ENCODE measurements at places on chromosomes 2 and 18.

- no peaks in the 10 kb centered on the region for H3K4me1 ChIP-seq
- no peak overlapping the region for H3K27ac ChIP-seq
- H3K36me3 ChIP-seq: no peaks in the 10 kb centered on the region
- H3K4me3 ChIP-seq: no peak overlapping the region
- no peak for DNase-seq
Measured at GRCh38 chr2:50116096-50117010, 915.6 kb downstream of the NRXN1 start.

GRCh38 chr2:167424221-167424620 is 535.9 kb downstream of the XIRP2 start:
- H3K4me3 ChIP-seq: no peak overlapping the region
- H3K27ac ChIP-seq: no peak overlapping the region
- H3K36me3 ChIP-seq: no peaks in the 10 kb centered on the region
- no peaks in the 10 kb centered on the region for H3K27me3 ChIP-seq
- no peak for DNase-seq
- no peaks in the 10 kb centered on the region for H3K4me1 ChIP-seq

GRCh38 chr2:136384531-136385303 is 266.8 kb upstream of the CXCR4 start:
- no peaks in the 10 kb centered on the region for H3K4me1 ChIP-seq
- H3K36me3 ChIP-seq: no peaks in the 10 kb centered on the region
- peak; percentile 37 for DNase-seq

DNA sequence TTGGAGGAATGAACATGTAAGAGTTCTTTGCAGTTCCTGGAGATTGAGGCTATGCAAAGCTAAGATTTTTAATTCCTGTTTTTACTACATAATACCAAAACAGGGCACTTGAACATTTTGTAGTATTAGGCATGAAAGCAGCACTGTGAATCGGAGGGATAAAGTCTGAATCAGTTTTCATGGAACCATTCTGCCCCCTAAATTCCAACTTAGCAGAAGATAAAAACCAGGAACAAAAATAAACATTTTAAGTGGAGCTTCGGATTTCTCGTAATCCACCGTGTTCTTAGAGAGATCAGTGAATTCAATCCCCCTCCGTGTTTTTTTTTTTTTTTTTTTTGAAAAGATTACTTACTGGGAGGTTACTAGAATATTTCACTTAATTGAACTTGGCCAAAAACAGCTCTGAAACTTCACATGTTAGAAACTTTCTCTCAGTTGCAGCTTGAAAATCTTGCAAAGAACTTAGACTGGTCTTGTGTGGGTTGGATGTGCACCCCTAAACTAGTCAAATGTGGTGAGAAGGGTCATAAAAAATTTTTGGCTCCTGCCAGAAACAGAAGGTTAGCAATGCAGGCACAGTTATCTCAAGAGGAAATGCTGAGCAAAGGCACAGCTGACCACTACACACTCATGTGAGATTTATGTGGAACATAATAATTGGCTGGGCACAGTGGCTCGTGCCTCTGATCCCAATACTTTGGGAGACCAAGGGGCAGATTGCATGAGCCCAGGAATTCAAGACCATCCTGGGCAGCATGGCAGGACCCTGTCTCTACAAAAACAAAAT is 145.4 kb upstream of the RNF152 start:
- no peaks in the 10 kb centered on the region for H3K36me3 ChIP-seq
- peak; percentile 62 for DNase-seq
- no peak overlapping the region for H3K4me3 ChIP-seq
- peak overlapping the region; percentile 54 for H3K27ac ChIP-seq

DNA sequence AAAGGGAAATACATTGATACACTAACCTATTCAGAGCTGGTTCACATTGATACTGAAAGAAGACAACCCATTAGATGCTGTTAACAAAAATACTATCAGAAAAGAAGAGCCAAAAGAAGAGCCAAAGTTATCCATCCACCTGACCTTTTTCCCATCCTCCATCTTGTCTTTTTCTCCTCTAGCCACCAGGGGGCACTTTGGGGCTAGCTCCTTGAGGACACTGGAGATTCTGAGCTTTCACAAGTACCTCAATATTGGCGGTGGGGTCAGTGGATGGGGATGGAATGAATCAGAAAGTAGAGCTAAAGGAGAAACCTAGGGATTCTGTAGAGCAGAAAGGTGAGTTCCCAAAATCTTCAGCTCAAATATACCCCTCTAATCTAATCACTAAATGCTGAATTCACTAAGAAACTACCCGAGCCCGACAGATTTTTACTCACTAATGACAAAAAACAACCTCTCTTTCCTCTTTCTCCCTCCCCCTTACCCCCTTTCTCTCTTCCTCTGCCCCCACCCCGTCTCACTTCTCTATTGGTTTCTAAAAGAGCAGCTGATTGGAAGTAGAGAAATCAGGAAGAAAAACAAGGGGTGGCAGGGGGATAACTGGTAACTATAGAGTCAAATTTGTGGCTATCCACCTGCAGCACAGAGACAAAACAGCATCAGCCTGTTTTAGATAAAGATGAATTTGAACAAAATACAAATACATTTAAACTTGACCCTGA is 203.3 kb downstream of the TCF4 start:
- no peak overlapping the region for H3K4me3 ChIP-seq
- H3K36me3 ChIP-seq: no peaks in the 10 kb centered on the region
- peaks cover 6% of the 10 kb centered on the region for H3K4me1 ChIP-seq

DNA sequence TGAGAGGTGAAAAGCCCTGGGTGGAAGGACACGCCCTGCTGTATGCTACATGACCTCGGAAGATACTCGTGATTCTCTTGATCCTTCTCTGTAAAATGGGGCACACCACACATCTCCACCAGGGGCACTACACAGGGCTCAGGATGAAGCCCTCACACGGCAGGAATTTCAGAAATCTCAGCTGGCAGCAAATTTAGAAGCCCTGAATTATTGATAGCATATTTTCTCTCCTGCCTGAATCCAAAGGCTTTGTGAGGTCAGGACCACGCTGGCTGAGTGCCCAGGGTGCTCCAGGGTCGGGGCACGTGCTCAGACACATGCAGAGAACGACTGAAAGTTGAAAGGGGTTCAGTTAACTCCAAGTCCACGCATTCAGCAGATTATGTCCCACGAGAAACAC is 42.1 kb upstream of the GALR1 start:
- peaks cover 26% of the 10 kb centered on the region for H3K4me1 ChIP-seq
- H3K36me3 ChIP-seq: no peaks in the 10 kb centered on the region
- H3K27me3 ChIP-seq: no peaks in the 10 kb centered on the region
- peak overlapping the region; percentile 33 for H3K4me3 ChIP-seq

All from osteoblast (primary cell).